Upper lobe of left lung (tissue), 6 donors: ENCODE measurements at places on chromosomes 6 and 20. TPM values are rescaled to one million over a fixed set of nuclear protein-coding genes. Genes with fewer than 3 reads are reported as not detected.

DNA sequence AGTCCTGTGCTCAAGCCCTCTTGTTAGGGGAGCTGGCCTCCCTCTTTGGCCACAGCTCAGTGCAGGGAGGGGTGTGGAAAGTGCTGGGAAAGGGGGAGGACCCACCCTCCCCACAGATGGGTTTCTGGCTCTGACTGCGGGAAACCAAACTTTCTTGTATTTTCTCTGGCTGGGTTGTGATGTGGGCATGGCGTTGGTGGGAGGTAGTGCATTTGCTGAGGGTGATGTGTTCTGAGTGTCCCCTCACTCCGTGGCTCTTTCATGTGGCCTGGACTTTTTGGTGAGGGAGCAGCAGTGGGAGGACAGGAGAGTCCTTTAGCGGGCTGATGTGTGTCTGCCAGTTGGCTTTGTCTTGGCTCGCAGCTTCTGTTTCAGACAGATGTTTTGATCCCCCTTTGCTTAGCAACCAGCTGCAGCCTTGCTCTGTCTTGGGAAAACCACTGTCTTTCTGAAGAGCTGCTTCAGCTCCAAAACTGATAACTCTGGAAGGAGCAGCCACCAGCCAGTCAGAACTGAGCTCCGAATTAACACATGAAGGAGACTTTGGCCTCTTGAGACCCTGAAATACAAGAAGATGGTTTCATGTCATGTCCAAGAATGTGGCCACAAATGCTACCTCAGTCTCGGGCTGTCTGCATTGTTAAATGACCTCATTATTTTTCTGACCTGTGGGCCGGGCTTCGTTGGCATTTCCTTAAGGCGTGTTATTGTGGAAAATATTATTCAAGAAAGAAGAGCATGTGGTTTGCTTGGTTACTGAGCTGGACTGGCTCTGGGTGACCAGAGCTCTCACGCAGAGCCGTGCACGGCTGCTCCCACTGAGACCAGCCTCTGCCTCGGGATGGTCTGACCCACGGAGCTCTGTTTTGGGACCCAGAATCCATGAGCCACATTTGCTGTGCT, 21.5 kb downstream of the SYNJ2 start:
- no peak for DNase-seq

GRCh38 chr6:119285908-119286625, 63.5 kb downstream of the MAN1A1 start:
- no peak for DNase-seq

DNA sequence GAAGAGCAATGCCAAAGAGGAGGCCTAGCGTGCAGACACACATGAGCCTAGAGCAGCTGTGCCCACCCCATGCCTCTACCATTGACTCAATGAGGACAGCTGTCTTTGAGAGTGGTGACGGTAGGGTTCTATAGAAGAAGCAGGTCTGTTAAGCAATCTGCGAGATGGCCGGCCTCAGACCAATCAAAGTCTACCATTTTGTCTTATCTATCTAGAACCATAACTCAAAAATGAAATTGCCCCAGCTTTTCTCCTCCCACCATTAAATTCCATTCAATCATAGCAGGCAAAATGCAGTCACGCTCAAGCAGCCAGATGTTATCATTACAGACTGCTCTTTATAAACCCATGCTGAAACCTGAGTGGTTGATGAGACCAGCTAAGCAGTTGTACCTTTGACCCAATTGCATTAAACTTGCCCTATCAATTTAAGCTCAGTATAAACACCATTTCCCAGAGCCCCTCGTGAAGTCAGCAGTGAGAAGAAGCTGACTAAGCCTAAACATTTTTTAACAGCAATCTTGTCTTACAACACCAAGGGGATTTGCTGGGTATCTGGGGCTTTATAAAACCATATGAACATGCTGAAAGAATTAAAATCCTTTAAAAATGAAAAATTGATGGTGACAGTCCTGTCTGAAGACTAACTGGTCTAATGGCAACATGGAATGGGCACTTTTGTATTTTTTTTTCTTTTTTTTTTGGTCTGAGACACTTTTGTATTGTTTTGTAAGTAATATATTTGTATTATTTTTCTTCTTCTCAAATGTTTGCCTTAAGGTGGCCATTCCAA, 57.5 kb downstream of the FOXC1 start:
- no peak for DNase-seq

GRCh38 chr6:69179681-69180080, 544.6 kb downstream of the ADGRB3 start:
- DNase-seq = no peak

- no peak for DNase-seq
Observed at GRCh38 chr6:165571721-165572132, 91.3 kb downstream of the PDE10A start.

The RIPOR3 gene
- total RNA-seq = 4.1 TPM

The ARMC2 gene
- 23.0 TPM for total RNA-seq

The DNAH8 gene
- total RNA-seq = not detected

The C20orf144 gene
- not detected for total RNA-seq

The RAE1 gene
- 15.9 TPM for total RNA-seq

The LBP gene
- total RNA-seq = not detected

The SNX21 gene
- total RNA-seq = 38.4 TPM

The RRAGD gene
- total RNA-seq = 17.5 TPM

The TFAP2C gene
- total RNA-seq = 6.9 TPM
